ENCODE measurements at places on chromosomes 5 and 9.
A peak's percentile ranks its signal among the peaks of the same experiment; 100 is the strongest.

GRCh38 chr5:112116371-112116770, 302.7 kb downstream of the EPB41L4A start:
- DNase-seq: no peak

- peak; percentile 52 for DNase-seq
Observed at GRCh38 chr5:110769000-110769681, 30.3 kb downstream of the SLC25A46 start.

DNA sequence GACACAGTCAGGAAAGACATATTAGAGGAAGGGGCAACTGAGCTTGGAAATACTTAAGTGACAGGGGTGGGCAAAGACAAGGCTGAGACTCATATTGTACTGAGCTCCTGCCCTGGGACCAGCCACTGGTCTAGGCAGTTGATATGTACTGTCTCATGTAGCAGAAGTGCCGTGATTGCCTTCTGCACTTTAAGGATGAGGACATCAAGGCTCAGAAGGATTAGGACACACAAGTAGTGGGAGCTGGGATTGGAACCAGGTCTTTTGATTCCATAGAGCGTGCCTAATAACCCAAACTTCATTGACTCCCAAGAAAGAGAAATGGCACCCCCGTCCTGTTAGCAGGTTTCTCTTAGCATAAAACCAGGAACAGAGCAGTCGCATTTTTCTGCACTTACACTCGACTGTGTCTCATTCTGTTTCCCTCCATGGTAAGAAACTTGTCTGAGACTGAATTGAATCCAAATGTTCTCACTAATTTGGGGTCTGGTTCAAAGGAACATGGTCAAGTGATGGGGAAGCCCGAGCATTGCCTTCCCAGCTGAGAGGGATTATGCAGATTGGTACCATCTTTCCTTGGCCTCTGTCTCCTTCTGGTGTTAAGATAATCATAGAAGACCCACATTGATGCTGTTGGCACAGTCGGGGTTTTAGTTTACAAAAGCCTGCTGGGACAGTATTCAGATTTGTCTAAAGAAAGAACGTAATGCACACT, 70.4 kb downstream of the ANGPTL2 start:
- no peak for DNase-seq

- DNase-seq: no peak
Observed at GRCh38 chr5:151016700-151017099, 3.7 kb upstream of the GPX3 start.

GRCh38 chr5:5666369-5666768, 243.9 kb downstream of the ICE1 start:
- no peak for DNase-seq

DNA sequence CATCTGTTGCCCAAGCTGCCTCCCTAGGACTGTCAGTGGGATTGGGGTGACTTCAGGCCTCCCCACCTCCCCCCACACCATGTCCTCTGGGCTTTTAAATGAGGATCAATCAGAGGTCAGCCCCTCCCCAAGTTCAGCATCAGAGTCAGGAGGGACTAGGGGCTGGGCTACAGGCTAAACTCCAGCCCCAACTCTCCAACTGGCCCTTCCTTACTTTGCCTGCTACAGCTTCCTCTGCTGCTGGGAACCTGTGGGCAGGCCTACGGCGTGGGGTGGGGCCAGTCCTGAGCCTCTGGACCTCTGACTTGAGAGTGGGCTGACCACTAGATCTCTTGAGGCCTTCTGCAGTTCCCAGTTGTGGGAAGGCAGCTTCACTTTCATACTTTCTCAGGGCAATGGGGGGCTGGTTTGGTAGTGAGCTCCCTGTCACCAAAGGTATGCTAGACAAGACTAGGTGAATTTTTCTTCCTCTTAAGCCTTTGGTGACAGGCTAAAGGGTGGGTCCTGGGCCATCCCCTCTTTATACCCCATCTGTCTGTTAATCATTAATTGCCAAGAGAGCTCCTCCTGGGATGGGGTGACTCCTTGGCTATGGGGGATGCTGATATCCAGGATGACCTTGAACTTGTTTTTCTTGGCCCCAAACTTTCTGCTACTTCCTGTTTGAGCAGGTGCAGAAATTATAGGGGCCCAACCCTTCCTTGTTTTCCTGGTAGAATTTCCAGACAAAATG, 10.8 kb upstream of the DAB2IP start:
- no peak for DNase-seq

DNA sequence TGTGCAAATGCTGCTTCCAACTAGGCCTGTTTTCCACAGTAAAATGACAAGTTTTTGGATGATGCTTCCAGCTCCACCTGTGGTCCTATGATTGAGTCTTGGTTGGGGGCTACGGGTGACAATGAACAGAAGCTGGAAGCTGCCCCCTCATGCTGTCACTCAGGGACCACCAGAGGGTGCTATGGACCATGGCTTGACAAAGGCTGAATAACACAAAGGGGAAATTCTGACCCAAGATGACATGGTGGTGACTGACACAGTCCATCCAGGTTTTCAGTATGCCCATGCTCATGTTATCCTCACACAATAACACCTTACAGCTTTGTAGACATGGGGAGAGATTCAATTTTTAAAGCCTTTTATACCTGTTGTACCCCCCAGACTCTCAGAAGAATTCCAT, 23.9 kb upstream of the SAP30L start:
- DNase-seq: peak; percentile 9

GRCh38 chr5:53378590-53379247, 101.7 kb upstream of the FST start:
- peak; percentile 43 for DNase-seq

GRCh38 chr9:126534431-126535186, 79.1 kb upstream of the LMX1B start:
- no peak for DNase-seq

DNA sequence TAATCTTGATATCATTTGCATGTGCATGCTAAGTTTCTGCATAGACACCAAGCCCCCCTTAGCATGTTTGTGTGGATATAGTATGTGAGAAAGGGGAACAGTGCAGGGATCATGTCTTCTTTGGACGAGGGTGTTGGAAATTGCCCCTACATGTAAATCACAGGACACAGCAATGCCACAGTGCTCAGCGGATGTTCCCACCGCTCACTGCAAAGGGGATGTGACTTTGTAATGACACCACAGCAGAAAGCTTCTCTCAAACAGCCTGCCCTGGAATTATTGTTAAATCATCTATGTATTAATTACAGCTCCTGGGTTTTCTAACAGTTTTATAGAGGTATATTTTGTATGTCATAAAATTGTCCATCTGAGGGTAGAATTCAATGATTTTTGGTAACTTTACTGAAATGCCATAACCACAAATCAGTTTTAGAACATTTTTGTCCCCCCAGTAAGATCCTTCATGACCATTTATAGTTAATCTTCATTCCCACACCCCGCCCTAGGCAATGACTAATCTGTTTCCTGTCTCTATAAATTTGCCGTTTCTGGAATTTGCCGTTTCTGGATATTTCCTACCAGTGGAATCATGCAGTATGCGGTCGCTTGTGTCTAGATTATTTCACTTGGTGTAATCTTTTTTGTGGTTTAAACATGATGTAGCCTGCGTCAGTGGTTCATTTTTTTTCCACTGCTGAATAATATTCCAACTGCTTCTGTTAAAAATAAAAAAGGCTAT, 648.5 kb upstream of the WWC1 start:
- peak; percentile 73 for DNase-seq

GRCh38 chr5:85681871-85682270, 935.9 kb upstream of the COX7C start:
- no peak for DNase-seq

DNA sequence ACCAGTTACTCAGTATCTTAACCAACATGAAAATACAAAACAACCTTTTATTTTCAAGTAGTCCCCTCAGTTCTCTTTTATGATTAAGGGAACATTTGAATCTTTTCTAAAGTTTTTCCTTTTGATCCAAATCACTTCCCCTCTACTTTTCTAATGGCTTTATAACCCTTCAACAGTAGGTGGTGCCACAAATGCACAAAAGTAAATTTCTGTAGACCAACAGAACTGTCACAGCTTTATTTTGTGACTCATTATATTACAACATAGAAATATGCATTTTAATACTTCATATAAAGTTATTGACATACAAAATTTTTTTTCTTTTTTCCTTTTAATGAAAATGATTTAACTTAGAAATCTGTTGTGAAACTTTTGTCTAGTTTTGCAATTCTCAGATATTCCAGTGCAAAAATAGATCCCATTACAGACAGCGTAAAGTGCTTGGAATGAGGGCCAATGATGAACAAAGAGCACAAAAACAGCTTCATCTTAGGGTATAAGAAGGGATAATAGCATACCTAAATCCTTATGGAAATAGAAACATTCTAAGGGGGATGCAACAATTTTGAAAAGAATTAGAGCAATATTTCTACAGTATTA, 17.0 kb downstream of the NIPSNAP3B start:
- peak; percentile 53 for DNase-seq

DNA sequence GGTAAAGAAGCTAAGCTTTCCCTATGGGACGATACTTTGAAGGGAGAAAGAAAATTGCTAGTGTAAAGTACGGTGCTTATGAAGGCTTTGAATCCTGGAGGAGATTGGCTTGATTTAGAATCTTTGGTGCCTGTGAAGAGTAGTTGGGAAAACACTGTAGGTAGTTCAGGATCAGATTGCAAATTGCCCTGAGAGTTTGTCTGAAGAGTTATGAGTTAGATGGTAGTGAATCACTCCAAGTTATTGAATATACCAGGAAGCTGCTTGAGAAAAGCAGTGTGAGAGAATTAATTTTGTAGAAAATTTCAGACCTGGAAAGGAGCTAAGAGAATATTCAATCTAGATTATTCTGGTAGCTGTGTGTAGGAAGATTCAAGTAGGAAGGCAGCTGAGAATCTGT, 11.5 kb downstream of the MAN2A1 start:
- no peak for DNase-seq

- DNase-seq: no peak
Observed at GRCh38 chr5:26666371-26666770, 372.0 kb downstream of the CDH9 start.

DNA sequence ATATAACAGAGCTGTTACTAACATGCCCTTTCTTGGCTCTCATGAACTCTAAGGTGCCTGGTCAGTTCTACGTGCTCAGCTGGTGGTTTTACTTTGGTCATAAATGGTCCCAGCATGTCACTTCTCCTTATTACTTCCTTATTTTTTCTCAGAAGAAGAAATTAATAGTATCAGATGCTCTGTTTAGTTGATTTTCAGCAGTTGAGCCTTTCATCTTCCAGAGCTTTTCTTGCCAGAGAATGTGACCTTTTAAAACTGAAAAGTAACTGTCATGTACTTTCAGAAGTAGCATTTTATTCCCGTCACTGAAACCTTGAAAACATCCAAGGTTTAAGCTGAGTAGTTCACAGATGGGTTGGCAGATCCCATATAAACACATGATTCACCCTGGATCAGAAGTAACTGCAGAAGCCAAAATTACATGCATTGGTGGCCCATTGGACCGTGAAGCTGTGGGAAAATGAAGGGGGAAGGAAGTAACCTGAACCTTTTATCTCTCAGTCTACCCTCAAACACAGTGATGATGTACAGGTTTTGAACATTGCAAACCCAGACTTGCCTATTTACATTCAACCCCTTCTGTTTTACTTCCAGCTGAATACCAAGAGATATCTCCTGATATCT, 50.5 kb downstream of the HACD4 start:
- peak; percentile 60 for DNase-seq

DNA sequence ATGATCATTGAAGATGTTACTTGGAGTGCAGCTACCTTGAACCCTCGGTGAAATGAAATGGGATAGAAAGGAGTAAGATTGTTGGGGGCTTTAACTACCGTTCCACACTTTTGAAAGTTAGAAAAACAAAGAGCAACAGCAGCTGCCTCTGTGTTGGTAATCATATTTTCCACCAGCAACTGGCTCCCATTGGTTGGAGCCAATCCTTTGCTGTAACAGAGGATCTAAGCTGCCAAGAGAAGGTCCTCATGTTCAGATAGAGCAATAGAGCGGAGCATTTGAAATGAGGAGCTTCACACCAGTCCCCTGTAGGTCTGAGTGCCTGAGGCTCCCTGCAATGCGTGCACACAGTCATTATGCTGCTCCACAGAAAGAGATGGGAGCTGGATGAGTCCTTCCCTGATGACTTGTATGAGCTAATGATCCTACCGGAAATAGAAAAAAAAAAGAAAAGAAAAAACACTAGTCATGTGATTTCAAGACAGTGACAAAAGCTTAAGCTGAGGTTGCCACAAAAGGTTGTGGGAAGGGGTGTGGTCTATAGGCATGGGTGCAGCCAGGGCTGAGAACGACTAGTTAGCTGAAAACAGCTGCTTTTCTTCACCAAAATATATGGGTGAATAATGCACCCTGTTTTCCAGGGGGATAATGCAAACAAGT, 300.7 kb downstream of the MLLT3 start:
- DNase-seq: no peak

- DNase-seq: no peak
Observed at GRCh38 chr5:32030222-32030621, 143.9 kb downstream of the GOLPH3 start.

- peak; percentile 73 for DNase-seq
Observed at GRCh38 chr5:39580702-39581453, 156.1 kb upstream of the DAB2 start.

- DNase-seq: peak; percentile 96
Observed at GRCh38 chr9:137114613-137115393, at the start of gene DPP7. DPP7 (minus strand) TSS chr9:137114733; CDS start chr9:137114713, 20 bp downstream.

DNA sequence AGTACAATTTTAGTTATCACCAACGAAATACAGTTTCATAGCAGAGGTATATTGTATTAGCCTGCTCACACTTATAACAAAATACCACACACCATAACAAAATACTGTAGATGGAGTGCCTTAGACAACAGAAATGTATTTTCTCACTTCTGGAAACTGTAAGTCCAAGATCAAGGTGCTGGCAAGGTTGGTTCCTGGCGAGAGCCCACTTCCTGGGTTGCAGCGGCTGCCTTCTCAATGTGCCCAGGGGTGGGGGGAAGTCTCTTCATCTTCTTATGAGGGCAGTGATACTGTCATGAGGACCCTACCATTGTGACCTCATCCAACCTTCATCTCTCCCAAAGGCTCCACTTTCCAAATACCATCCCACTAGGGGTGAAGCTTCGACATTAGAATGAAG, 30.5 kb upstream of the GADD45G start:
- DNase-seq: no peak

DNA sequence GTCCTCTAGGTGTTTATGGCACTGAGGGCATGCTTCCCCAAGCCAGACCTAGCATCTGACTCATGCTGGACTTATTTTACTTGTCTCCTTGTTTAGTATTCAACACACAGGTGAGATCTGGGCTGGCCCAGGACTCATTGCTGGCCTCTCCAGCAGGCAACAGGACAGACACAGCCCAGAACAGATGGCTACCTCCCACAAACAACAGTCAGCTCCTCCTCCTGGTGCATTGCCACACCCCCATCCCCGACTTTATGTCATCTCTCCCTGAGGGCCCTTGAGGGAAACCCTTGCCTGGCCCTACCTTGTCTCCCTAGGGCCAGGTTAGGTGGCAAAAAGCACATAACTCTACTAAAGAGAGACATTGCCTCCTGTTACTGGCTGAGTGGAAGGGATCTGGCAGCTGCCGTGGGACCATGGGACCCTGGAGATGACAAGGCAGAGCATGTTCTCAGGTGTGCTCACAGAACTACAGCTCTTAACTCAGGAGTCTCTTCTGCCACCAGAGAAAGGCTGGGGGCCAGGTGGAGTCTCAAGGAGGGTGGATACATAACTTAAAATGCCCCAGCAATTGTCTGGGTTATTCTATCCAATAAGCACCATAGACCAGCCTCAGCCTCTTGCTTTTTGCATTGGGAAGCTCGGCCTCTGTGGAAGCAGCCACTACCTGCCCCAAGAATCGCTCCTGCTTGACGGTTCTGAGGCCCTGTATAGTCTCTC, 2.3 kb downstream of the ACSL6 start:
- DNase-seq: no peak

Measured in GM03348 (cell line).